ENCODE measurements at places on chromosomes 7 and 10. TPM values are rescaled to one million over a fixed set of nuclear protein-coding genes. Genes with fewer than 3 reads are reported as not detected.

GRID2IP gene
- total RNA-seq: 1.3 TPM

TLX1 gene
- total RNA-seq: not detected

ABCB8 gene
- 51.8 TPM for total RNA-seq

LRRD1 gene
- not detected for total RNA-seq

CCNJ gene
- total RNA-seq: 2.5 TPM

NUP42 gene
- 41.3 TPM for total RNA-seq

TUBB8 gene
- total RNA-seq: 0.59 TPM

CHN2 gene
- not detected for total RNA-seq

MSMB gene
- total RNA-seq: not detected

NPSR1 gene
- total RNA-seq: not detected

TMEM26 gene
- not detected for total RNA-seq

DLX5 gene
- not detected for total RNA-seq

CPA4 gene
- 9.8 TPM for total RNA-seq

NAT16 gene
- not detected for total RNA-seq

PRKG1 gene
- total RNA-seq: 0.68 TPM

TMEM184A gene
- 21.4 TPM for total RNA-seq

AKR1D1 gene
- total RNA-seq: not detected

DDC gene
- total RNA-seq: not detected

OLAH gene
- not detected for total RNA-seq

BEND7 gene
- total RNA-seq: 3.2 TPM

CREB5 gene
- 1.0 TPM for total RNA-seq

SLC16A12 gene
- total RNA-seq: 0.65 TPM

PRLHR gene
- total RNA-seq: not detected

RTKN2 gene
- 16.1 TPM for total RNA-seq

C10orf143 gene
- 2.8 TPM for total RNA-seq

SPAM1 gene
- total RNA-seq: not detected

POR gene
- 205 TPM for total RNA-seq

GPR15LG gene
- not detected for total RNA-seq

UBTD1 gene
- total RNA-seq: 17.1 TPM

PPP1R9A gene
- 11.5 TPM for total RNA-seq

SPDYE1 gene
- not detected for total RNA-seq

CALHM3 gene
- 13.1 TPM for total RNA-seq

TRUB1 gene
- 11.5 TPM for total RNA-seq

CHAT gene
- not detected for total RNA-seq

RAMP3 gene
- total RNA-seq: not detected

DGKB gene
- 0.48 TPM for total RNA-seq

TRPV5 gene
- not detected for total RNA-seq

RPEL1 gene
- total RNA-seq: not detected

EN2 gene
- total RNA-seq: not detected

ANKRD7 gene
- total RNA-seq: 2.4 TPM

PSD gene
- 2.3 TPM for total RNA-seq

SPDYE2 gene
- not detected for total RNA-seq

GDF2 gene
- not detected for total RNA-seq

HERC4 gene
- 116 TPM for total RNA-seq

DDX50 gene
- 37.7 TPM for total RNA-seq

SLC39A12 gene
- total RNA-seq: not detected

PPIA gene
- total RNA-seq: 2,776 TPM

ZFAND4 gene
- total RNA-seq: 4.4 TPM

CALML5 gene
- 6.3 TPM for total RNA-seq

MUC12 gene
- total RNA-seq: 3.8 TPM

CALHM2 gene
- total RNA-seq: 54.1 TPM

PROSER2 gene
- 87.5 TPM for total RNA-seq

POT1 gene
- 46.9 TPM for total RNA-seq

RGR gene
- total RNA-seq: not detected

ZNF33A gene
- 19.5 TPM for total RNA-seq

TMEM176A gene
- total RNA-seq: not detected

LRRC18 gene
- not detected for total RNA-seq

All from PC-9 (cell line).